SW 1271 (cell line): ENCODE measurements at places on chromosomes 13 and 19.

- DNase-seq, result no peak
Measured at GRCh38 chr19:18999016-18999758, 34.1 kb downstream of the SUGP2 start.

- no peak for DNase-seq
Measured at GRCh38 chr13:67100730-67101129, 129.4 kb downstream of the PCDH9 start.

DNA sequence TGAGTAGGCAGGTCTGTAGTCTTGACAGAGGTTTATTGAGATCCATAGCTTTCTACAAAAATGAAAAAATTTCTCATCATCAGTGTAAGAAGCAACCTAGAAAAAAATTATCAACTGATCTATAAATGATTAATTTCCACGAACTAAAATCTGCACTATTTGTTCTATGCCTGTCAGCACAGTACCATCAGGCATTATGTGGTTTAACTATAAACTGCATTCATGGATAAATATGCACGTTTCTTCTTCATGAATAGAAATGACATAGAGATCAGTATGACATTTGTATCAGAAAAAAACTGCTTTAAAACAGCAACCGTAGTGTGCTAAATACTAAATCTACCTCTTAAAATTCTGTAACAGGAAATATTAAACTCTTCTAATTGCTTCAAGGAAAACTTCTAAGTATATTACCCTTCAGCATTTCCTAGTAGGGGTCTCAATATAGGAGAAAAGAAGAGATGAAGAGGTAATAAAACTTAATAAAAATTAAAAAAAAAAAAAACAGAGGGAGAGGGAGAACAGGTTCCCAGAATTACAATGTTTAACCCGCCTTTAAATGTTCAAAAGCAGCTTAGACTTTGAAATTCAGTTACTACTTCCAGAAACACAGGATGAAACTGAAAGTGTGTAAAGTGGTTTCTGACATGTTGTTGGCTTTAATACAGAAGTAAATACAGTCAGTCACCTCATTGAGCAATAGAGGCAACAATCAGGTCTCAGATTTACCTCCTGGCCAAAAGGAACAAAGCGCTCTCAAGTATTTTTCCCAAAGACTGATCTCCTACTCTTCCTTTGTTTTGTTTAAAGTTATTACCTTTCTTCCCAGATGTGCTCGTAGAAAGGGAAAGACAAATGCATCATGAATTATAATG, 144.4 kb downstream of the DIAPH3 start:
- DNase-seq, result no peak

DNA sequence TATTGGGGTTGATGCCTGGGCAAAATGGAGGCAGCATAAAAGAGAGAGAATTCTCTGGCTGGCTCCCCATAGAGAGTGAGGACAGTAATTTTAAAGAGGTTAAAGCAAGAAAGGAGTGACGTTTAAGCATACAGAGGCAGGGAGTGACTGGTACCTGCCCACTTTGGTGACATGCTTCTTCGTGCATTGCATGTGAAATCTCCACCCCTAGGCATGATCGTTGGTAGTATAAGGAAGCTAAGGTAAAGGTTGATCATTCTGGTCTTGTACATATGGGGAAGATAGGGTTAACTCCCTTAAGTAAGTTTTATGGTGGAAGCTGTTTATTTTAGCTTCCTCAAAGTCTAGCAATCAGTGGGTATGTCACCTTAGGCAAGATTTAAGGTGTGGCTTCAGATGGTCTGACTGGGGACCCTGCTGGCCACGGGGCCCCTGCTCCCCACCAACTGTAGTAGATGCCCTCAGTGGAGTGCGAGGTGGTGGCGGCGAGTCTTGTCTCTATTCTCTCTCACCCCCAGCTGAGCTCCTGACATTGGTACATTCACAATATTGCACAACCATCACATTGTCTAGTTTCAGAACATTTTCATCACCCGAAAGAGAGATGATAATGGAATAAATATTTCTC, 797.5 kb upstream of the SPRY2 start:
- no peak for DNase-seq

DNA sequence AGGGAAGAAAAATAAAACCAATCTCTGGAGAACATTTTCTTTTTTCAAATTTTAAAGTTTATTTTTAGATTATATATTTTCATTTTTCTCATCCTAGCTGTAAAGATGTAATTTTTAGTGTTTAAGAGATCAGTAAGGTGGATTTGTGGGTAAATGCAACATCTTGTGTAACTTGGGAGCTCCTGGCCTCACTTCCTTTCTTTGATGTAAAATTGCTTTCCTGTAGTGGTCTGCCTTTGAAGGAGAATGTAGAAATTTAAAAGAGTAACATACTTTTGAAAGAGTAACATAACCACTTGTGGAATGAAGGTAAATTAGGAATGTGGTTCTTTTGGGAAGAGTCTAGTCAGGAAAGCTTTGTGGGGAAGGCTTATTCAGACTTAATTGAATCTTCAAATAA, 95.7 kb upstream of the AKAP11 start:
- no peak for DNase-seq

DNA sequence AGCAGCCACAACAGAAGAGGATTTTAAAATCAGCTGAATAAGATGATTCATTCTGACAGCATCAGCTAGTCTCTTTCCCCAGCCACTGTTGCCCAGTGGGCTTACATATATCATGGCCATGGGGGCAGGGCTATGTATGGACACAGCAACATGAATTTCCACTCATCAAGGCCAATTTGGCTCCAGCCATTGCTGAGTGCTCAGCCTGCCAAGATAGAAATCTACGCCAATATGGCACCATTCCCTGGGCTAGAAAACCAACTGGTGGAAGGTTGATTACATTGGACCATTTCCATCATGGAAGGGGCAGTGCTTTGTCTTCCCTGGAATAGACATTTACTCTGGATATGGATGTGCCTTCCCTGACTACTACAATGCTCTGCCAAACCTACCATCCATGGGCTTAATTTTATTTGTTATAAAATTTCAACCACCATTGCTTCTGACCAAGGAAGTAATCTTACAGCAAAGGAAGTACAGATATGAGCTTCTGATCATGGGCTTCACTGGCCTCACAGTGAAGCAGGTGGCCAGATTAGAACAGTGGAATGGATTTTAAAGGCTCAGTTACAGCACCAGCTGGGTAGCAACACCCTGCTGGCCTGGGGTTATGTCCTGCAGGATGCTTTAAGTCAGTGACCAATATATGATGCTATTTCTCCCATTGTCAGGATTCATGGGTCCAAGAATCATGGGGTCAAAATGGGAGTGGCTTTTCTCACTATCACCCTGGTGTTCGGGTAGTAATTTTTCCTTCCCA, 9.8 kb upstream of the ALOX5AP start:
- DNase-seq, result no peak

GRCh38 chr13:29763436-29764180, 86.8 kb downstream of the UBL3 start:
- DNase-seq, result no peak

GRCh38 chr13:103066079-103066780, at the start of gene SLC10A2:
Gene SLC10A2, minus strand, starts transcription at chr13:103066417. Its CDS starts 168 bp downstream, at chr13:103066249.
- DNase-seq, result no peak

- no peak for DNase-seq
Measured at GRCh38 chr19:13960863-13961784, 8.8 kb downstream of the DCAF15 start.

DNA sequence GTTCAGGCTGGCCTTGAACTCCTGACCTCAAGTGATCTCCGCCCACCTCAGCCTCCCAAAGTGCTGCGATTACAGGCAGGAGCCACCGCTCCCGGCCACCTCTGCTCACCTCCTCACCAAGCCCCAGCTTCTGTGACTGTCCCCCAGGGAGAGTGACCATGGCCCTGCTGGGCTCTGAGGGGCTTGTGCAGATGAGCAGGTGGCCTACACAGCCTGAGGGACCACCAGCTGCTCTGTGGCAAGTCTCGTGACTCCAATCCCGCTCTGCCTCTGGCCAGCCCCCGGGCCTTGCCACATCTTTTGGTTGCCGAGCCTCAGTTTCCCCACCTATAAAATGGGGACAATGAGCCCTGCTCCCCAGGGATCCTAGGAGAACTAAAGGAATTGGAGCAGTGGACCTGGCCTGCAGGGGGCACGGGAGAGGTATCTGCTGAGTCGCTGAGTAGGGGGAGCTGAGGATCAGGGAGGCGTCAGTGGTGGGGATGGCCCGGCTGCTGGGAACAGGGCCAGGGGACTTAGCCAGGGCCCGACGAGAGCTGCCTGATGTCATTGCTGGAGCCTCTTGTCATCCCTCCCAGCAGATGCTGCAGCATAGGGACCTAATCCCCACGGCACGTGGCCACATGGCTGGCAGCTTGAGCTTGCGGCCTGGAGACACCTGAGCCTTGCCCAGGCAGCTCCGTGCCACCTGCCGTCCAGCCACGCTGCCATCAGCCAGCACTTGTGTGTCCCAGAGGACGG, 74.7 kb downstream of the GADD45B start:
- DNase-seq, result no peak

GRCh38 chr19:54875506-54875905, 1.5 kb downstream of the FCAR start:
- no peak for DNase-seq

DNA sequence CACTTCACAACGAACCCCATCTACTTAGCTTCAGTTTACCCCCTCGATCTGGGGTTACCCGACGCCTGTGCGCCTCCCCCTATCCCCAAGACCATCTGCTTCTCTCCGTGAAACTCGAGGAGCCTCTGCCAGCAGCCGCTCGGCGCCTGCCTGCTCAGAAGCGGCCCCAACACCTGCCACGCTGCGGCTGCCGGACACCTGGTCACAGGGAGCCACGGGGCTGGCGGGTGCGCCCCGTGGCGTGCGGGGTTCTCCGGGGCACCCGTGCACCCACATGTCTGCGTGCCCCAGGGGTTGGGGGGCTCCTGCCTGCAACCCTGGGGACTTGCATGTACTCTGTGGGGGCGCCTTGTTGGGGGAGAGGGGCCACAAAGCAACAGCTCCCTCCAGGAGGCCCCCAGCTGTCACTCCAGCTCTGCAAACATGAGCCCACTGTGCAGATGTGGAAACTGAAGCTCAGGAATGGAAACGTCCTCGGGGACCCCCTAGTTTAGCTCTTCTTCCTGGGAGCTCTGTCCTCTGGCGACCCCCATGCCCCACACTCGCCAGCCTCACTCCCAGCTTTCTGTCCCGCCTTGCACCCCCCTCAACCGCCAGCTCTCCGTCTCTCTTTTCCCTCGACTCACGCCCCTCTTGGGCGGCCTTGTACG, 7.0 kb upstream of the SEMA6B start:
- DNase-seq, result no peak

- no peak for DNase-seq
Measured at GRCh38 chr13:97223037-97223710, 1.0 kb downstream of the MBNL2 start.

GRCh38 chr19:8396563-8397203, 6.5 kb downstream of the RAB11B start:
- peak; percentile 32 for DNase-seq

DNA sequence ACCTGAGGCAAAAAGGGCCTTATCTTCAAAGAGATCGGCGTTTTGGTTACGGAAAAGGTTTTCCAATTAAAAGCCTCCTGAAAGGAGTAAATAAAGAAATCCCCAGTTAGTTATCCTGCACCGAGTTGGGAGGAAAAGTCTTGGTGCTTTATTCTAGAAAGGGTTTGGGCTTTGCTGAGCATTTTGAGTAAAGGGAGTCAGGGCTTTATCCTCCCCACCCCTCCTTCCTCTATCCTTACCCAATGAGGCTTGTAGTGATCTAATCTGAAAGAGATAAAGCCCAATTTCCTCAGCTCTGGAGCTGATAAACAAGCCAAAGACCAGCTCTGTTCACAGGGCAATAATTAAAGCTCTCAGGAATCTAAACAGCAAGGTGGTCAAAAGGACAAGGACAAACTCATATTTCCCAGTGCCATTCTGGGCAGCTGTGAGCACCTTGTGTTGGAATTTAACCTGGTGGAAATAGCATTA, 188.9 kb upstream of the TSC22D1 start:
- DNase-seq, result no peak

- DNase-seq, result no peak
Measured at GRCh38 chr13:98203646-98204326, 26.7 kb upstream of the RNF113B start.

DNA sequence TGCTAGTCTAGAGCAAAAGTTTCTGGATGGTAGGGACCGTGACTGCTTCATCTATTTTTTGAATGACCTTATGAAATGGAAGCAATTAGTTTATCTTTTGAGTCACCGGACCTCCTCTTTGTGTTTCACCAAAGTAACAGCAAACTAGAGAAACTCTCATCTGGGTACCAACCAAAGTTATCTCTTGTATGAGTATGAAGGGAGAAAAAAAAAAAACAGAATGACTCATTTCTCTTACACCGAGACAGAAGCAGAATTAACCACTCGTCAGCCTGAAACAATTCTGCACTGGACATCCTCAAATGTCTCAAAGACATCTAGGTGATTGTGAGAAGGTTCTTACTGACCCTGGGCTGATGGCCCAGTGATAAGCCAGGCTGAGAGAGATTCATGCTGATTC, 18.3 kb downstream of the ZNF100 start:
- no peak for DNase-seq

DNA sequence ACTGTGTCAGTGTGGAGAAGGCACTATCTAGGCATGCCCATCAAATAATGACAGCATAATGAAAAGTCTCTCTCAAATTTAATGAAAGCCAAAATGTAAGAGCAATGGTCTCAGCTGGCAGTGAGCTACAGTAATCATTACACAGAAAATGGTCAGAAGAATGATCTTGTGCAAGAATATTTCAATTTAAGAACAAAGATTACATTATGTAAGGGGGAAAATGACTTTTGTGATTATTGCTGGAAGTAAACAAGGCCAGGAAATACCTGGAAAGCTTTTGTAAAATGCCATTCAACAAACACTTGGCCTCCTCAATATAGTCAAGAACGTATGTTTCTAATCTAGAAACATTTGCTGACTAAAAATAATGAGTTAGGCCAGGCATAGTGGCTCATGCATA, 89.1 kb downstream of the CAB39L start:
- DNase-seq, result no peak

DNA sequence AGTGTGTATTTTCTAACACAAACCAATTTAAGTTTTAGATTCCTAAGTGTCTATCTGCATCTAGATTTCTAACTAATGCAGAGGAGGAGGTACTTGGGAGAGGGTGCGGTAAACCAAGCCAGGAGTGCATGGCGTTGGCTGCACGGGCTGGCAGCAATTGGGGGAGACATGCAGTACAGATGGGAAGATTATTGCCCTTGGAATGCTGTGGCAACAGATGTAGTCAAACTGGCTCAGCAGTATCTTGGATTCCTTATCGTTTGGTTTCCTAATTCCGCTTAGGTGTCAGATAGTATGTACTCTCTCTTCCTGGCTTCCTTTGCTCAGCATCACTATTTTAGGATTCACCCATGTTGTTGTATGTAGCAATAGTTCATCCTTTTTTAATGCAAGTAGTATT, 29.4 kb upstream of the STK24 start:
- no peak for DNase-seq
